ENCODE measurements at places on chromosomes 4 and X.

DNA sequence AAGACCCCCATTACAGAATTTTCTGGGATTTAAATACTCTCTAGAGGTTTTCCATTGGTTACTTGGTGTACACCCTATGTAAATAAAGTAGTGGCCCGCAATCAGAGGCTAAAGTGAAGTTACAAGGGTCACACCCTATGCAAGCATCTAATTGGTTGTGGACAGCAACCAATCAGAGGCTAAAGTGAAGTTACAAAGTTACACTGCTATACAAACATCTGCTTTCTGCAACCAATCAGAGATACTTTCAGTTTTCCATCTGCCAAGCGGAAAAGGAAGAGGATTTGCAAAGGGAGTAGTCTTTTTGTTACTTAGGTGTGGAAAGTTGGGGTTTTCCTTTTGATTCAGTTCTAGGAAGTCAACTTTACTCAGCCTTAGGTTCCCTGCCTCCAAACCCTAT, 2.0 kb upstream of the ATRX start:
- DNase-seq: no peak

DNA sequence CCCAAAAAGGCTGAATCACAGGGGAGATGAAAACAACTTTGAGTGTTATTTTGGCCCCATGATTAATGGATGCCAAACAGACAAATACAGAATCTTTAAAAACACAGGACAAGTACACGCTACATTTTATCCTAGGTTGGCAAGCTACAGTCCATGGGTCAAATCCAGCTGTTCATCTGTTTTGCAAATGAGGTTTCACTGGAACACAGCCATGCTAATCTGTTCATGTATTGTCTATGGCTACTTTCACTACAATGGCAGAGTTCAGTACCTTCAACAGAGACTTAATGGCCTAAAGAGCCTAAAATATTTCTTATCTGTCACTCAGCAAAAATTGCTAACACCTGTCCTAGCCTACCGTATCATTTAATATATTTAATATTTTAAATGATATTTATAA, 1548.5 kb upstream of the IGFBP7 start:
- no peak for DNase-seq

DNA sequence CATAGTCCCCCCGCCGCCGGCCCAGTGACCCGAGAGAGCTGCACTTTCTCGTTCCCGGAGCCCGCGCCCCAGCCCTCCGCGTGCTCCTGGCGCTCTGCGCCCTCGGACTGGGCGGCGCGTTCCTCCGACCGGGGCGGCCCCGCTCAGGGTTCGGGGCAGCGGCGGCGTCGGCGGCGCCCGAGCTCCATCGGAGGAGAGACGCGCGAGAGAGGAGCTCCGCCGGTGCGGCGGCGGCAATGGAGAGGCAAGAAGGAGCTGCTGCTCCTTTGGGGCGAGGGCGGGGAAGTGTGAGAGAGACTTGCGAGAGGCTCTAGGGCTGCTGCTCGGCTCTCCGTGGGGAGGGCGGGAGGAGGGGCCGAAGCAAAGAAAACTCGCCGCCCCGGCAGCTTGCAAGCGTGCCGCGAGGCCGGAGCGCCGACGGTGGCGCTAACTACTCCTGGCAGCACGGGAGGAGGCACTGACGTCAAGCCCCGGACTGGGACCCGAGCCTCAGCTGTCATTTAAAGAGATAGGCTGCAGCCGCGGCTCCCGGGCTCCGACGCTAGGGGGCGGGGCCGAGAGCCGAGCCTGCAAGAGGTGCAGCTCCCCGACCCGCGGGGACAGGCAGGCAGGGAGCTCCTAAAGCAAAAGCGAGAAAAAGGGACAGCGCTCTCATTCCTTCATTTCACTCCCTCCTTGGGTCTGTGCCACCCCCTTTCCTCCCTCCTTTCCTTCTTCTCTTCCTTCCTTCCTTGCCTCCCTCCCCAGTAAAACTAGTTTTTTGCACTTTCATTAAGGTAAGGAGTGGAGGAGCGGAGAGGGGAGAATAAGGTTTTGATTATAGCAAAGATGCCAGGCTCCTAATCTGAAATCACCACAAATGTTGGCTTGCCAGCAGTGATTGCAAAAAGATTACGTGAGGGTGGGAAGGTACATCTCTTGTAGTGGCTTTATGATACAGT, at the start of gene KCTD8:
Gene KCTD8 (minus strand): TSS at position 289 of the 941 bp plus-strand sequence.
- no peak for DNase-seq

DNA sequence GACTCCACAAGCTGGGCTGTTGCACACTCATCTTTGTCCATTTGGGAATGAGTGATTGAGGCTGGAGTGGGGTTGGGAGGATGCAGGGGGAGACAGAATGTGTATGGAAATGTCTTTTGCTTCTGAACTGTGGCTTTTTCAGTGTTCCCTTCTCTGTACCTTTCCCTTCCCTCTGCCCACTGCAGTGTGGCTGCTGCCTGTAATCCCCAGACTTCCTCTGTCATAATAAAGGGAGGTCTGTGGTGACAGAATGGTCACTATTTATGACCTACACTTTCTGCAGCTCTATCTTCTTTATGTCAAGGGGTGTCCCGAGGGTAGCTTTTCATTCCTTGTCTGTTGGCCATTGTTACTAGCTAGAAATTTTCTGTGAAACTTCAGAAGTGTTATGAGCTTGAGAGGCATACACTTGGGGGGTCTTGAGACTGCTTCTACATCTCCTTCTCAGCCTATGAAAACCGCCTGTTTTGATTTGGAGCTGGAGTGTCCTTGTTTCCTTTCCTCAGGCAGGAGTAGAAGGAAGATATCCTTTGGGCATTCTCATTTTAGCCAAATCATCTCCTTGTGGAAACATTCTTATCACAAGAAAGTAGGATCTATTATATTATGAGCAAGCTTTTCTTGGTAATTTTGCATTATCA, 63.0 kb downstream of the ANK2 start:
- DNase-seq: no peak

- DNase-seq: no peak
These were observed 1049.8 kb upstream of the GRIA3 start for GRCh38 chrX:122134291-122134690.

DNA sequence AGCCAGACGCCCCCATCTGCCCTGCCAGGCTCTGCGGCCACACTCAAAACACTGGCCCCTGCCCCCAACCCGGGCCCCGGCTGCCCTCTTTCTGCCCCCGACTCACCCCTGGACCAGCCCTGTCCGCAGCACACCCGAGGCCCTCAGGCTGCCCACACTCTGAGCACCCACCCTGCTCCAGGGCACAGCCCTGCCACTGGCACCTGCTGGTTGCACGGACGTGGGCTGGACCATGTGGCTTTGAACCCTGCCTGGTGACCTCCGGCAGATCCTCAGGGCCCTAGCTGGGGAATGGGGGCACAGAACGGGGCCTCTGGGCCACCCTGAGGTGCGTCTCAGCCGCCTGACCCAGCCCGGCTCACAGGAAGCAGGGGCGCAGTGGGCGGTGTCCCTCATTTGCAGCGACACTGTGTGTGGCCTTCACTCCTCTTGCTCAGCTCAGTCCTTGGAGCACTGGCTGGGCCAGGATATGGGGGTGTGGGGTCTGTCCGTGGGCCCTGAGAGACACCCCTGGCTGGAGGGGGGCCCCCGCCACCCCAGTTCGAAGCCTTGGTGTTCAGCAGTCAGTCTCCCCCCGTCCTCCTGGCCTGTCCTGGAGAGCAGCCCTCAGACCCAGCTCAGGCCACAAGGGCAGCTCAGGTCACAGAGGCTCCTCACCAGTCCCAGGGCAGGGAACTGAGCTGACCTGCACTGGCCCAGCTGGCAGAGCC, 73.2 kb downstream of the FAM53A start:
- DNase-seq: no peak

DNA sequence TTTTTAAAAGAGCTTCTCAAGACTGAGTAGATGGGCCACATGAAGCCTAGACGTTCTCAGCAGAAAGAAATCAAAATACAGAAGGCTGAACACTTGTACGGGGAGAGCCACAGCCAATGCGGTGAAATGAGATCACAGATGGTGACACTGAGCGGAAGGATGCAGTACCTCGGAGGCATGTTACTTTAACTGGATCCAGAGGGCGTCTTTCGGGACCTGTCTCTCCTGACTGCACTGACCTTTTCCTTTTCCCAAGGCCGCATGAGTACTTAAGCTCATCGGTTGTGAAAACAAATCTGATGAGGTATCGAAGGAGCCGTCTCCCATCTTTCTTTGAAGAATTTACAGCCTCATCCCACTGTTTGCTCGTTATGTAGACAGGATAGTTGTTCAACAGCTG, 32.6 kb downstream of the BEND4 start:
- DNase-seq: no peak

DNA sequence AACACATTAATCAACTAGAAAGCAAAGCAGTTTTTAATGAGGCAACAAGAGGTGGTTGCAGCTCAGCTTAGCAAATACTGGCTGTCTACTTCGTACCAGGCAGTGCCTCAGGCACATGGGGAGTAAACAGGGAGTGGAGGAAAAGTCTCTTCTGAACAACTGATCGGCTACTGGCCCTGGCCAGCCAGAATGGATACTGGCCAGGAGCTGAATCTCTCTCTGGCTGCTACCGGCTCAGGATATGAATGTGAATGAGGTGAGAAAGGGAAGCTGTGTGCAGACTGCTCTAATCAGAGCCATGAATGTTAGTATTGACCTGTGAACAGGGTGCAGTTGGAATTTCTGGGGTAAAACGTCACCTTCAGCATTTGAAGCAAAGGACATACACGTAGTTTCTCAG, 77.3 kb downstream of the STK32B start:
- no peak for DNase-seq
